Activated naive CD4-positive, alpha-beta T cell treated with Interleukin-2 at 50 U/mL for 16 hours (primary cell): ENCODE measurements at places on chromosomes 12 and 14.

DNA sequence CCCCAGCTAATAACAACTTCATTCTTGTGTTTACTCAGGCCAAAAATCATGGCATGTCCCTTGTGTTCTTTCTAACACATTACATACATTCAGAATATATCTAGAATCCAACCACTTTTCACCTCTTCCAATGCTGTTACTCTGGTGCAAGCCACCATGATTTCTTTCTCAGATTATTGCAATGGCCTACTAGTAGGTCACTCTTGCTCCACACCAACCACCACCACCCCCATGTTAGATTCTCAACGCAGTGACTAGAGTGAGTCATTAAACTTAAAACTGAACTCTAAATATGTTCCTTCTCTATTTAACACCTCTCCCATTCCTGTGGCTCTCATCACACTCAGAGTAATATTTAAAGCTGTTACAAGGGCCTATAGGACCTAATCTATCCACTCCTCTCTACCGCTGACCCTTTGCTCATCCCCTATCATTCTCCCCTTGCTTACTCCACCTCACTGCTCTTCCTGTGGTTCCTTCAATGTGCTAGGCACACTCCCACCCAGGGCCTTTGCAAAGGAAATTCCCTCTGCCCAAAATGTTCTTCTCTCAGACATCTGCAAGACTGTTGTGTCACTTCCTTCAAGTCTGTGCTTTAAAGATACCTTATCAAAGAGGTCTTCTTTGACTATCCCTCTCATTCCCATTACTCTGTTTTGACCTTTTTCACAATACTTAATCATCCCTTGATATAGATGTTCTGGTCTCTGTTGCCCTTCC lies 6.6 kb downstream of the RTN1 start:
- DNase-seq: no peak

GRCh38 chr12:80763874-80764273 lies 47.2 kb downstream of the MYF5 start:
- DNase-seq: no peak

DNA sequence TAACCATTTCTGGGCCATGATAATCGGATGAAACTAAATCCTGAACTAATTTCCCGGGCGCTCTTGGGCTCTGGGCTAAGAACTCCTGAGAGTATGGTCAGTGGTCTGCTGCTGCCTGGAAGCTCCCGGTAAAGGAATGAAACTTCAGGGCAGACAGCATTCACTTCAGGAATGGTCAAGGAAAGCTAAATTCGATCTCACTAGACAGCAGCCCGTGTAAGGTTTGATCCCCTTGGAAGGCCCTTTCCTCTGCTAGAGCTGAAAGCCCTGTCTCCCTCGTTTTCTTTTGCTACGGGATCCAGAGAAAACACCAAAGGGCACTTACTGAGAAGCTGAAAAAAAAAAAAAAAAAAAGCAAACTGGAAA lies 680 bp downstream of the ASB8 start:
- DNase-seq: no peak

DNA sequence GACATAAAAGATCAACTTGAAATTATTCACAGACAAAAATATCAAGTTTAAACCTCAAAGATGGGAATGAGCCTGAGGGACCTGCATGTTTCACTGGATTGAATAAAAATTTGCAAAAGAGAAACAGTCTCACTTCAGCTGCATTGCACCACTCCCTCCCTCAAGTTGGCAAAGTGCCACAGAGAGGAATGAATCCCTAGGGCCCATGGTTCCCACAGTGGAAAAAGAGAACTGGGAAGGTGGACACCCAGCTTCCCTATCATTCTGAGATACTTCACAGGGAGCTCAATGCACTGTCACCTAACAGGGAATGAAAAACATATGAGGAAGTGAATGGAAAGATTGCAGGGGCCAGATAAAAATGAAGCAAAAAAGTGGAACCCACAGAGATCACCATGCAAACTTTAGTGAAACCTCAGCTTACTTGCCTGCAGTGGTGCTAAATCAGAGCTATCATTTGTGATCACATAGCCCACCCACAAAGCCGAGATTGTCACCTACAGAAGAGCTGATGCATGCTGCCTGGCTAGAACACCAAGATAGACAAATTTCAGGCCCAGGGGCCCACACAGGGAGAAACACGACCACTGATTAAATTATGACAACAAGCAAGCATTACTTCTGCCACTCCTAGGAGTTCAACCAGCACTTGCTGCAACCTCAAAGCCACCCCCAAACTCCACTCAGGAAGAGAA lies 911.3 kb downstream of the LRFN5 start:
- no peak for DNase-seq

DNA sequence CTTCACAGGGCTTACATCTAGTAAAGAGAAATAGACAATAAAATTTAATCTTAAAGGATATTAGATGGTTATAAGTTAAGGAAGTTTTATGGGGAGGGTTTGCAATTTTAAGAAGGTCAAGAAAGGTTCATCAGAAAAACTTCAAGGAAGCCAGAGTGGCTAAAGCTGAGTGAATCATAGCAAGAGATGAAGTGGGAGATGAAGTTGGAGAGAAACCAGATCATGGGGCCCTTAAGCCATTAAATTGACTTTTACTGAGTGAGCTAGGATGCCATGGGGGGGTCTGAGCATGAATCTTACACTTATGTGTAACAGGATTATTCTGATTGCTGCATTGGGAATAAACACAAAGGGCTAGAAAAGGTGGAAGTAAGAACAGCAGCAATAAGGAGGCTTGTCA lies 189.2 kb downstream of the LRIG3 start:
- DNase-seq: no peak

- no peak for DNase-seq
Measured at GRCh38 chr12:89789862-89790261, 81.2 kb upstream of the ATP2B1 start.

GRCh38 chr12:69508621-69509020 lies 38.4 kb downstream of the FRS2 start:
- DNase-seq: no peak

GRCh38 chr12:72267974-72268373 lies 4.2 kb upstream of the TRHDE start:
- DNase-seq: no peak

- no peak for DNase-seq
Measured at GRCh38 chr12:58896278-58896677, 24.0 kb downstream of the LRIG3 start.

DNA sequence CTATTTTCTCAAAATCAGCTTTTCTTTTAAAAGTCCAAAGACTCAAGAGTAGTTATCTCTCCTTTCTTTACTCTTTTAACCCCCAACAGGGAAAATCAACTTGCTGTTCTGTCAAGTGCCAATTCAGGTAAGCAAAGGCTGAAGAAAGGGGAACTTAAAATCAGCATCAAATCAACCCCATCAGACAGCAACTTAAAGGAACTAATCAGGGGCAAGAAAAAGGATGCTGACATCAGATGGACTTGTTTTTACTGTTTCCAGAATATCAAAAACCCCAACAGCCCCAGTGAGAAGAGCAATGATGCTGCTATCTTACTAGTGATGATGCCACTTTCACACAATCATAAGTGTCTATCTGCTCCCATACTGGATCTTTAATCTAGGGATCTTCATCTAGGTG lies 3.4 kb downstream of the BAZ2A start:
- DNase-seq: no peak

DNA sequence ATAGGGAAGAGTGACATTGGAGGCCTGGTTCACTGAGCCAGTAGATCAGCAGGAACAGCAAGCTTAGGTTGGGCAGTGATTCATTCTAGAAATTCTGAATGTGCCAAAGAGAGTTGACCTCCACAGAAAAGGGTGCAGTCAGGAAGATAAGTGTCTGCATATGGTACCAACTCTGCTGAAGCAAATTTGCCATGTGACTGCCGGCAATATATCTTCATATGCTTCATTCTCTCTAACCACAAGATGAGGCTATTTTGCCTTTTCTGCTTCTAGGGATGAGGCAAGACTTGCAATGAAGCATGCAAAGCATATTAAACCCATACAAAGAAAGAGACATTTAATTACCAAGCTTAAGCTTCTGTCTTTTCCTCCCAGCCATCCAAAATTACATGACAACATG lies 13.6 kb downstream of the CCDC198 start:
- DNase-seq: no peak

GRCh38 chr12:98691351-98691750 lies 46.3 kb downstream of the APAF1 start:
- DNase-seq: no peak

- DNase-seq: no peak
Measured at GRCh38 chr12:12654691-12655460, 41.1 kb downstream of the GPR19 start.

DNA sequence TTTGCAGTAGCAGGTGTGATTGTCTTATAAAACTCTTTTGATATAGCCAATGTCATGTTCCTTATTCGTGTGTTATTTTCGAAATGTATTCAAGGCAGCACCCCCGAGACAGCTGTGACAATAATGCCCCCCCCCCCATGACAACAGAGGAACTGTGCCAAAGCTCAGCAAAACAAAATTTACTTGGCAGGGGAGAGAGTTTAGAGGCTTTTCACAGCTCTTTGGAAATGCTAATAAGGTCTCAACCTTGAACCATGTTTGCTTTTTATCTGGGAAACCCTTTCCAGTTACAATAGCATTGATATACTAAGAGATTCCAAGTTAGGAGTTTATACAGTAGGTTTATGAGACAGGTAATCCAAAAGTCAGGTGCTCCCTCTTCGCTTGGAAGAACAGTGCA lies 56.4 kb upstream of the USP44 start:
- DNase-seq: no peak
